ENCODE measurements at places on chromosomes 5 and 9.
A peak's percentile ranks its signal among the peaks of the same experiment; 100 is the strongest.

- DNase-seq = no peak
These were observed 90.3 kb upstream of the FBXL17 start for GRCh38 chr5:108472237-108472636.

DNA sequence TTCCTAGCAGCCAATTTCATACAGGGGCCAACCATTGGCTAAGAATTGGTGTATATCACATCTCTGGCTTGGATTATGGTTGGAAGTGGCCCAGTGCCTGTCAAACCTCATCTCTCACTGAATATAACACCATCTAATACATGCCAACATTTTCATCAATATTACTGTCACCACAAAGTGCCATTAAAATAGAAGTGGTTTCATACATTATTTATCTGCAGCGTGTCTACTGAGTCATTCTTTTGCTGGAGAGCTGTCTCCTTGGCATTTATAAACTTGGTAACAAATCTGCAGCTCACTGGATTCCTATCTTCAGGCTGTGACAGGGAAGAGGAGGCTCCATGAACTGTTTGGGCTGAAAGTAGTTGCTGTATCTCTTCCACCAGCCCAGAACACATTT, 70.9 kb downstream of the PTTG1 start:
- DNase-seq = no peak

- peak; percentile 13 for DNase-seq
These were observed 127.5 kb upstream of the PANK3 start for GRCh38 chr5:168706655-168707069.

GRCh38 chr5:54743997-54744788, 226.6 kb downstream of the SNX18 start:
- peak; percentile 51 for DNase-seq

DNA sequence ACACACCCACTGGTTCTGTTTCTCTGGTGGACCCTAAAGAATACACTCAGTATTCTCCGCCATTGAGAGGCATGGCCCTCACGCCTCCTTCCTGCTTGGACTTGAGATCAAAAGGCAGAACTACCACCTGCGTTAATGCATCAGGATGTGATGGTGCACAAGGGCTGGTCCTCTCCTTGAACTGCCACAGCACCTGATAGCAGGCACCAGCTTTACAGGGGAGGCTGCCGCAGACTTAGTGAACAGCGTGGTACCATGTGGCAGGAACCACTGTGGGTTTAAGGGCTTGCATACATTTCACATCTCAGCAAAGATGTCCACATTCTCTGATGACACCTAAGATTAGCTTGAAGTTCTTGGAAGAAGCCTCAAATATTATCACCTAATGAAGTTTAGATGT, 208.7 kb downstream of the GADD45G start:
- DNase-seq = no peak

GRCh38 chr5:62306323-62306895, 403 bp downstream of the KIF2A start:
- no peak for DNase-seq

- no peak for DNase-seq
These were observed 35.4 kb downstream of the ERCC6L2 start for GRCh38 chr9:95910770-95911340.

- no peak for DNase-seq
These were observed 77.4 kb downstream of the MTREX start for GRCh38 chr5:55385227-55385626.

- DNase-seq = no peak
These were observed 20.6 kb upstream of the HAND1 start for GRCh38 chr5:154498591-154498990.

- DNase-seq = peak; percentile 61
These were observed 42.8 kb downstream of the CAMSAP1 start for GRCh38 chr9:135864447-135865049.

DNA sequence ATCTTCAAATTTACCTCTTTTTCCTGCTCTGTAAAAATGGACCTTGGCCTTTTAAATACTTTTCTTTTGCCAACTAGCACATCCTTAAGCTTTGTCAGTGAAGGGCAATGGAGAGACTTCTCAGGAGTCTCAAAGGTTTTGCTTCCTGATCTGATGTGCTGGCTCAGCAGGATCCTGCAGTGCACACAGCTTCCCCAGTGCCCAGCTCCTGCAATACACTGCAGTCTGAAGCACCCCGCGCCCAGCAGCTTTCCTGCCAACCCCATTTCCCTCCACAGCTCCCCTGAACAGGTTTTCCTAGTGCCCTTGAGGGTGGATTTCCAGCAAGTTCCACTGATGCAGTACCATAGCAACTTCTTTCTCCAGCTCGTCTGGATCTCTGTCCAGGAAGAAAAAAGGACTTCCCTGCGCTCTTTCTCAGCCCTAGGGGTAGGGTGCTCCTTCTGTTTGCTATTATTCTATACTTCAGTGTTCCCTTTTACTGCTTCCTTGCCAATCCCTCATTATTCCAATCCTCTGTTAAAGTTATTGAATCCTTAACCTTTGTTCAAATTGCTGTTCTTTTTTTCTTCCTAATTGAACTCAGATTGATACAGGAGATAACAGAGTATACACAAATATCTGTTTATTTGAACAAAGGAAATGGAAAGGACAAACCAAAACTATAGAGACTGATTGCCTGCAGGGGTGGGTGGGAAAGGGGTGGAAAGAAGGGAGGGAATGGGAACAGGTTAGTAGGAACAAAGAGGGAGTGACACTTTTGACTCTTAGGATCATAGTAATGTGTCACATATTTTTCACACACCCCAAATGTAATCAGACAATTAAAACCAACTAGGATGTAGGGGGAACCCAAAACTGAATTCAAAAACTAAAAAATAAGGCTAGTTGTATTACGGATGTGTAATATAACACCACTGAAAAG, 8.5 kb downstream of the SNAPC3 start:
- DNase-seq = no peak

DNA sequence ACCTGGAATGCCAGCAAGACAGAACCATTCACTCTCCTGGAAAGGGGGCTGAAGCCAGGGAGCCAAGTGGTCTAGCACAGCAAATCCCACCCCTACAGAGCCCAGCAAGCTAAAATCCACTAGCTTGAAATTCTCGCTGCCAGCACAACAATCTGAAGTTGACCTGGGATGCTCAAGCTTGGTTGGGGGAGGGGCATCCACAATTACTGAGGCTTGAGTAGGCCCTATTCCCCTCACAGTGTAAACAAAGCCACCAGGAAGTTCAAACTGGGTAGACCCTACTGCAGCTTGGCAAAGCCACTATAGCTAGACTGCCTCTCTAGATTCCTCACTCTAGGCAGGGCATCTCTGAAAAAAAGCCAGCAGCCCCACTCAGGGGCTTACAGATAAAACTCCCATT, 17.3 kb downstream of the RIGI start:
- DNase-seq = no peak

GRCh38 chr5:54091307-54092130, 218.9 kb downstream of the ARL15 start:
- DNase-seq = no peak

- DNase-seq = no peak
These were observed 75.5 kb upstream of the OTULINL start for GRCh38 chr5:14506140-14506538.

GRCh38 chr5:156272139-156272538, 54.8 kb upstream of the SGCD start:
- DNase-seq = no peak

DNA sequence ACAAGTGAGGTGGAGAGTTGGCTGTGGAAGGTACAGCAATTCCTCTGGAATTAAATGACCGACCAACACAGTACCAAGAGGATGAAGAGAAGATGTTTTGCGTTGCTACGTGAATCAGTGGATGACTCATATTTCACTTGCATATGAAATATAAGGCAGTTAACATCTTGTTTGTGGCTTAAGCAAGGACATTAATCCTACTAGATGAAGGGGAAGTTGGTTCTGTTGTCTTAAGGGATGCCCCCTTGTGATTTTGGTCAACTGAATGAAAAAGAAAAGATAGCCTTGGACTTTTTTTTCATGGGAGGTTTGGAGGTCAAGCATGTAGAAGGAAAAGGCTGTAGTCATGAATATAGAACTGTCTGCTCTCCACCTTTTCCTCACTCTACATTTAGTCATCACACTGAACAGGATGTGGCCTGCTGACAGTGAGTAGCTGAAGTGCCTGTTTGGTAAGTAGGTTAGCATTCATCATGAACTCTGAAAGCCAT, 33.9 kb downstream of the VLDLR start:
- DNase-seq = peak; percentile 52

- no peak for DNase-seq
These were observed 463.2 kb upstream of the ZNF608 start for GRCh38 chr5:125209650-125210049.

DNA sequence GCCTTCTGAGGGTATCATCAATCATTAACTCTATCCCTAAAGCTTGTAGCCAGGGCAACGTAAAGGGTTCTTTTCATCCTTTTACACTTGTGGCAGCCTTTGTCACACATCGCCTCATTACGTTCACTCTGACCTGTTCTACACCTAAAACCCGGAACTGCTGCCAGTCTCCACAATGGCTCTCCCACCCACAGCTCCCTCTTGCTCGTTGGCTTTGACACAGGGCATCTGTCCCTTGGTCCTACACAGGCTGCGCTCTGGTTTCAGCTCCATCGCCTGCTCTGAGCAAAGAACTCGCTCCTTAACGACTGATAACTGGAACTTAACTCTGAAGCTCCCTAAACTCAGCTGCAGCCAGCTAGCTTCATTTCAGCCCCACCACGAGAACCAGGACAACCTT, 112.8 kb upstream of the CTNND2 start:
- no peak for DNase-seq

- DNase-seq = no peak
These were observed 199.3 kb downstream of the RFK start for GRCh38 chr9:76194896-76195295.

DNA sequence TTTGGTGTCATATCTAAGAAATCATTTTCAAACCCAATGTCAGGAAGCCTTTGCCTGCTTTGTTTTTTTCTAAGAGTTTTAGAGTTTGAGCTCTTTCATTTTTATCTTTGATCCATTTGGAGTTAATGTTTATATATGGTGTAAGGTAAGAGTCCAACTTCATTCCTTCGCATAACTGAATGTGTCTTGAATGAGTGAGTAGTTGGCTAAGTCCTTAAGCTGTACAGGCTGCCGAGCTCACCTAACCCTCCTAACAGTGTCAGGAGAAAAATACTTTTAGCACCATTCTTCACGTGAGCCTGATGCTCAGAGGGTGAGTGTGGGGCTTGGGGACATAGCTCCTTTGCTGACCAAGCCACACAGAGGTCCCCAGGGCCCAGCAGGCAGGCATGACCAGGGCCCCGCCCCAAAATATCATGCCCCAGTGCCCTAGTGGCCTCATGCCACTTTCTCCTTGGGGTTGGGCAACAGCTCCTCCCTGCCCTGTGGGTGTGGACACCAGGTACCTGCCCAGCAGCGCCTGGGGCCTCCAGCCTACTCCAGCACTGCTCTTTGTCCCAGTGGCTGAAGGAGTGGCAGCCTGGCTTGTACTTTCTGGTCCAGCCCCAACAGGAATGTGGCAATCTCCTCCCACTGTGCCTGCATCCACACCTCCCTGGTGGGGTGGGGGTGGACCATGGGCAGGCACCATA, 17.2 kb downstream of the PPARGC1B start:
- DNase-seq = no peak

DNA sequence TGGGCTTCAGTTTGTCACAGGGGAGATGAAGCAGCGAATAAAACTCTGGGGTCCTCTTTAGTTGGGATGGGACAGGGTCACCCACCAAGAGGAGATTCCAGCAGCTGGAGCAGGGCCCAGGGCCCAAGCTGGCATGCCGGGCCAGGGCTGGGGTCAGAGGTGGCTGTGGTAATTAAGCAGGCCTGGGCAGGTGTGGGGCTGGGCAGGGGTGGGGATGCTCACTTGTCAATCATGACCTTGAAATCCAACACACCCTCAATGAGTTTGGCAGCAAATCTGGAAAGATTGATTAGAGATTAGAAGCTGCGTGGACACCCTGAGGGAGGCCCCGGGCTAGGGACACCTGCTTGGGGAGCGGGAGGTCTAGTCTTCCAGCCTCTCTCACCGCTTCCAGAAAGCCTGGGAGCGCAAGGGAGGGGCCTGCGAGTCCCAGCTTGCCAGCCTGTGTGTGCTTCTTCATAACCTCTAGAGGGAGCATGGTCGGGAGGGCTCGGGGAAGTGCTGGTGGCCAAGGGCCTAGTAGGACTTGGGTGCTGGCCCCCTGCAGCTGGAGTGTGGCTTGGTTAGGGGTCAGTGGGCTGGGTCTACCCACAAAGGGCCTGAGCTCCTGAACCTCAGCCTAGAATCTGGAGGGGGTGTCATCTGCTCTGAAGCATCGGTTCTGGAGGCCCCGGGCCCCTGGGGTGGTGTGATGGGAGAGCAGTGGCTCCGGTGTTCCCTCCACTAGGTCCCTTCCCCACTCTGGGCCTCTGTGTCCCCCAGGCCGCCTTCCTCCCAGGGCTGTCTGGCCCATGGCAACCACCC, 7.6 kb downstream of the CRAT start:
- no peak for DNase-seq

DNA sequence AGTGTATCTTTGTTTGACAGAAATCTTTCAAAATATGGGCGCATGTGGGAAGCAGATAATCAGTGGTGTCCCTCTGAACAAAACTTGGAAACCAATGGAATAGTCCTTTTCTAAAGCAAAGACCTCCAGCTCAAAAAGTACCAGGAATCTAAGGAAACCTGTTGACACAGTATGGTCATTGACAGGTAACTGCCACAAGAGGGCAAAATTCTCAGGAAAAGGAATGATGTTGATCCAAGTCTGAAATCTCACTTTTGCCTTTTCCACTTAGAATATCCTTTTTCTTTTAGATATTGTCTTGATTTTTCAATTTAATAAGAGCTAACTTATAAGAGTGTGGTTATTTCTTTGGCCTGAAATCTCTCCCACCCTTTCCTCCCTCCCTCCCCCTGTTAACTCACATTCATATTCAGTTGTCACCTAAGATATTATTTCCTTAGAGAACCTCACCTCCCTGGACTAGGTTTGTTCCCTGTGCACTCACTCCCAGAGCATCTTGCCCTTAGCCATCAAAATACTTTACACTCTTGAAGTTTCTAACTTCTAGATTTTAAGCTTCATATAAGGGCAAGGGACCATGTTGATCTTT, 59.0 kb upstream of the BARX1 start:
- no peak for DNase-seq

DNA sequence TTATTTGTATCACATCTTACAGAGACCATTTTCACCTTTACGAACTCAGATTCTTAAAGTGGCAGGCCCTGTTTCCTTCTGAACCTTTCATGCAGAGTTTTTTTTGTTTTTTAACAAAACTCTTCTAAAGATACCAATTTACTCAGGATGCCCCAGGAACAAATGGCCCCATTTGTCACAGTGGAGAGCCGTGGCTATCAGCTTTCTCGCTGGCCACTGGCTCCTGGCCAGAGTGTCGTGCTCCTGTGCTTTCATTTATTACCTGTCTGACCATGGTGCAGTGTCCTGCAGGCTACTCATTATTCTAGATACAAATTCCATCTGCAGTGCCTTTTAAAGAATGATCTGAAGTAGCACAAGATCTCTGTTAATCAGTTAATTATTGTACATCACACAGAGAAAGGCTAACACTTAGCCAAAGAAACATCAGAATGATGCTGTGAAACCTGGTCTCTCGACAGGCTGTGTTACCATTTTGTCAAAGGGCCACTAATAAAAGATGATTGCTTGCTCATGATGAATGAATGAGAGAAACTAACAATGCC, 27.8 kb downstream of the ADRA1B start:
- DNase-seq = no peak

Data from stimulated activated CD4-positive, alpha-beta T cell treated with anti-CD3 and anti-CD28 coated beads, Interleukin-1b, Interleukin-23, amount 100 ng/mL, for 48 hours (primary cell).